NCI-H187 treated with DMSO at 0.1 percent for 48 hours (cell line): ENCODE measurements at places on chromosomes 2 and 18.

DNA sequence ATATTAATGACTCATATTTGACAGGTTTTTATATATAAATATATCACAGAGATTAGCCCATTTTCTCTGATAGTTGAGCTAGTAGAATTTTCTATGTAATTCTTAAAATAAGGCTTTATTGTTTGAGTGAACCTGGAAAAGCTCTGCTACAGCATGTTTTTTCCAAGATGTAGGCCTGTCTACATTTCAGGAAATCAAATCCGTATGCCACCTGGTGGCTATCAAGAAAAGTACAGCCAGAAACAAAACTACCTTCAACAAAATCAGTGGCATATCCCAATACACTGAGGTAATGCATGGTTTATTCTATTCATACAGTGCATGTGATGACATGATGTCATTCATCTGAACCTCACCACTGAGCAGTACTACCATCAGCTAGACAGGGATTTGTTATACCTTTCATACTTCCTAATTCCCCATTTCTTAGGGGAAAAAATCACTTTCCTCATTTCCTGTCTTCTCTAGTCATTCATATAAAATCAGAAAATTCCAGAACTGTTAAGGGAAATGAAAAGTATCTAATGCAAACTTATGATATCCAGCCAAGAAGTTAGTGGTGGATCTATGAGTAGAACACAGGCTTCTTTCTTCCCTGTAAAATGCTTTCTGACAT lies 310.4 kb upstream of the SYT4 start:
- DNase-seq = no peak

GRCh38 chr2:85438201-85439024 lies 19.9 kb downstream of the SH2D6 start:
- no peak for DNase-seq

DNA sequence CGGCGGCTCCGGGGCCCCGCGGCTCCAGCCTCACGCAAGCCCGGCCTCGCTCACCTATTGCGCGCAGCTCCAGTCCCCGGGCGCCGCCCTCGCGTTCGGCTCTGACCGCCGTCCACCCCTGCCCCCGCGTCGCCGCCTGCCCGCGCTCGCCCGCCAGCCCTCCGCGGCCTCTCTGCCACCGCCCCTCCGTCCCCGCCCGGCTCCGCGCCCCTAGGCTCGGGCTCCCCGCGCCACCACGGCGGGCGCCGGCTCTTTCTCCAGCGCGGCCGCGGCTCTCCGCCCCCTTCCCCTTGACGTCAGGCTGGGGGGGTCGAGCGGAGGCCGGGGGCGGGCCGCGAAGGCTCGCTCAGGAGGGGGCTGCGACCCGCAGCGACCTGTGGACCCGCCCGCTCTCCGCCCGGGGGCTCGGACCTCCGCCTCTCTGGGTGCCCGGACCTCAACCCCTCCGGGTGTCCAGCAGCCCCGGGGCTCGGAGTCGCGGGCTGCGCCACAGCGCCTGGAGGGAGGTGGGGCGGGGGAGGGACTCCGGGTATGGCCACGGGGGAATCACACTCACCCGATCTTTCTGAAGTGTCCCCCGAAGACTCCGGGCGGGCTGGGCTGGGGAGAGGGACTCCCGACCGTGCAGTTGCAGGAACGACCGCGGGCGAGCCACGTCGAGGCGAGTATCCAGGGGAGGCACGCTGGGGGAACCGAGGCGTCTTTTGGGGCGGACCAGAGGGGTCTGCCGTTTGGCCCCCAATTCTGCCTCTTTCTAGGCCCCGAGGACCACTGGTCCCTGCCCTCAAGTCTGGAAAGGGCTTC lies at the start of gene SEMA4C:
TSS of gene SEMA4C (minus strand) at position 259 of the 804 bp plus-strand sequence. CDS start 2,194 bp downstream, outside the sequence.
- no peak for DNase-seq

GRCh38 chr2:232365621-232366321 lies 12.8 kb upstream of the ALPP start:
- no peak for DNase-seq

DNA sequence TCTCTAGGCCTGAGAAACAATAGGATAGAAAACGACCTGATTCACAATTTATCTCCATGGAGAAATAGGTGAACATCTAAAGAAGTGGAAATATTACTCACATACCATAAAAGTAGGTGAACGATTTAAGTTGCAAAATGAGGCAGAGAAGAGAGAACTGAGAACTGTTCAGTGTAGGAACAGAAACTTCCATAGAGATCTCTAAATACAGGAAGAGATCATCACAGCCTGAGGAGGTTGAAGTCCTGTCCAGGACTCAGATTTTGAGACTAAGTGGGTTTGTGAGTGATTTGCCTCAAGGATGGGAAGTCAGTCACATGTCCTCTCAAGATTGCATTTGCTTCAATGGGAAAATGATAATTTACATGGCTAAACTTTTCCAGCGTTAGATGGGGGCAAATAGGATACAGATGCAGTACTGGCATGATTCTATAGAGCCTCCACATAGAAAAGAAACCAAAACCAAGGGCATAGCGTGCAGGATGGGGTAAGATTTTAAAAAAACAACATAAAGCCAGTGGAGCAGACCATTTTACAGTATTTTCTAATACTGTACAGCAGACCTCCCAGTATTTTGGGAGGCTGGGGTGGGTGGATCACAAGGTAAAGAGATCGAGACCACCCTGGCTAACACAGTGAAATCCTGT lies 68.8 kb downstream of the MEP1B start:
- no peak for DNase-seq

DNA sequence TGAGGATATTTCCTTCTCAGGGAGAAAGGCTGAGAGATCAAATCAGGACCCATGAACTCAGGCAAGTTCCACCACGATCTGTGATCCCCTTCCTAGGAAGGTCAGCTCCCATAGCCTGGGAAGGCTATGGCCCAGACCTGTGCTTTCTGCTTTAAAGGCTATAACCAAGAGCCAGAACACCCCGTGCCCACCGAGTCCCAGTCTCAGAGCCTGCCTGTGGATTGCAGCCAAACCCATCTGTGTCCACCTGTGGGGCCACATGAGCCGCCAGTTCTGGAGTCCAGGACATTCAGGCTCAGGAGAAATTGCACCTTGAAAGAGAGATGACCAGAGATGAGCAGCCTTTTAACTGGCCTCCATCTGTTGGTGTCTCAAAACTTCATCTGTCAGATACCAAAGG lies 46.9 kb downstream of the MAL start:
- DNase-seq = no peak

GRCh38 chr2:70115646-70116442 lies 28.6 kb downstream of the PCBP1 start:
- no peak for DNase-seq

- no peak for DNase-seq
These were observed at the start of gene MLPH for GRCh38 chr2:237486819-237487448. TSS of gene MLPH (plus strand) at chr2:237487251. CDS start at chr2:237493427, 6,176 bp downstream.

GRCh38 chr2:39431592-39432316 lies 5.3 kb downstream of the MAP4K3 start:
- DNase-seq = no peak

- no peak for DNase-seq
These were observed 43.0 kb upstream of the ANKRD44 start for GRCh38 chr2:197353393-197354168.

GRCh38 chr18:12645751-12646203 lies 12.1 kb downstream of the SPIRE1 start:
- no peak for DNase-seq

GRCh38 chr2:1693723-1694122 lies 50.6 kb downstream of the PXDN start:
- DNase-seq = no peak

- no peak for DNase-seq
These were observed 36.8 kb upstream of the EML4 start for GRCh38 chr2:42132191-42132965.

DNA sequence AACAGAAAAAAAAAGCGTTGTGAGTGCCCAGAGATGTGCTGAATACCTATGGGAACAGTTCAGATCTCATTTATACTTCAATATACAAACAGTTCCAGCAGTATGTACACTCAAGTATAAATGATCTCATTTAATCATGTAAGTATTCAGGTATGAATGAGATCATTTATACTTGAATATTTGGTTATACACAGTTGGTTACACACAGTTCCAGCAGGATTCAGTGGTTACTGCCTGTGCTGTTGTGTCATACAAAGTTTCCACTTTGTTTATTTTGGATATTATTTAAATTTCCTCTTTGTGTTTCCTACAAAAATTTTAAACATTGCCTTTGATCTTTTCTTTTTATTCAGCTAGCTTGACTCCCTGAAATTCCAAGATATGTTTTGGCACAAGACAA lies 293.5 kb upstream of the SLC39A10 start:
- no peak for DNase-seq
